ENCODE measurements at places on chromosomes 7 and 10.

GRCh38 chr10:6401558-6402348 is 178.3 kb downstream of the PRKCQ start:
- peak; percentile 27 for DNase-seq

DNA sequence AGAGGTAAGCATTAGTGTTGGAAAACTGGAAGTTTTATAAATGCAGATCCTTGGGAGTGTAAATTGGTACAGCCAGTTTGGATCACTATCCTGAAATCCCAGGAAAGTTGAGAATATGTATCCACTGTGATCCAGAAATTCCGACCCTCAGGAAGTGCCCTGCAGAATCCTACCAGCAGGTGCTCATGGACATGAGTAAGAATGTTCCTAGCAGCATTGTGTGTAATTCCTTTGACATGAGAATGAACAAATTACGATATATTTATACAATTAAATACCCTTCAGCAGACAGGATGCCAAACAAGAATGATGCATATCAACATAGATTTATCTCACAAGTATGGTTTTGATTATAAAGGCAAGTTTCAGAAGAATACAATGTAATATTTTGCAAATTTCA is 181.6 kb downstream of the XPNPEP1 start:
- DNase-seq = no peak

GRCh38 chr10:22344781-22345300 is 455 bp upstream of the SPAG6 start:
- DNase-seq = no peak

DNA sequence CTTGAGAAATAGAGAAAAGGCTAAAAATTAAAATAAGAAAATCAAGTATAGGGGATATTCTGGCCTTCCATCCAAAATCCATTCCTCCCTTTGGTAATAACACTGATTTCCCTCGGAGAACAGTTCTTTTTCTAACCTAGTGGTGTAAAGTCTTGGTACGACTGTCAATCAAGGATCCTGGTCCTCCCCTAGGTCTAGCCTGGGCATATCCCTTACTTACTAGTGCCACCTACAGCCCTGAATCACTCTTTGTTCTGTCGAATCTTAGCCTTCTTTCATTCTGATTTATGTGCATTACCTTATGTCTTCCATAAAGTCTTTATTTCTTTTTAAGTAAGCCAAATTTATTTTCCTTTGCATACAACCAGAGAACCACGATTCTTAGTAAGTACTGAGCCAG is 298.7 kb upstream of the LRRTM3 start:
- no peak for DNase-seq

GRCh38 chr7:66301737-66302136 is 96.6 kb downstream of the TPST1 start:
- no peak for DNase-seq

DNA sequence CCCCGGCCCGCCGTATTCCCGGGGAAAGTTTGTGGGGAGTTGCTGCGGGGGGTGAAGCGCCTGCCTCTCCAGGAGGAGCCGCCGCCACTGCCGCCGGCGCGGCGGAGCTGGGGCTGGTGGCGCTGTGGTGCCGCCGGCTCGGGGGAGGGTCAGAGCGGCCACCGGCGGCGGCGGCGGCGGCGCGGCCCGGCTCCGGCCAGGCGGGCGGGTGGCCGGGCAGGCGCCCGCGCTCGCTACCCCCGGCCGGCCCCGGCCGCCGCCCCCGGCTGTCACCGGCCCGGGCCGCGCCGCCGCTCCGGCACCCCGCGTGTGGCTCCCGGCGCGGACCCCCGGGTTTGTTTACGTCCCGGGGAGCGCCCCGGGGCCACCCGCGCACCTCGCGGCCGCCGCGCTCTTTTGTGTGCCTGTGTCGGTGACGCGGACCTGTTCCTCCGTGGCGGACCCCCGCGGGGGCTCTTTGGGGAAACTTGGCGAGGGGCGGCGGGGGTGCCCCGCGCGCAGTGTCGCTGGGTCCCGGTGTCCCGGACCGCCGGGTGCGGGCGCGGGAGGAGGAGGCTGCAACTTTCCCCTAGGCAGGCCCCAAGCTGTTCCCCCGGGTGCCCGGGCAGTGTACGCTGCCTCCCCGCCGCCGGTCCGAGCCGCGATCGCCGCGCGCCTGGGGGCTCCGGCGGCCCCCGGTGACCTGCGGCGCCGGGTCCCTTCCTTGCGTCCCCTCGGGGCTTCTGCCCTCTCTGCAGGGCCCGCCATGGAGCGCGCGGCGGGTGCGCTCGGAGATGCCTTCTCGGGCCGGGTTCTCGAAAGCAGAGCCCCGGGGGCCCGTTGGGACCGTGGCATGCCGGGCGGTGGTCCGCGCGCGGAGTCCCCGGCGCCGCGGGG is 593 bp upstream of the CUX1 start:
- DNase-seq = no peak

DNA sequence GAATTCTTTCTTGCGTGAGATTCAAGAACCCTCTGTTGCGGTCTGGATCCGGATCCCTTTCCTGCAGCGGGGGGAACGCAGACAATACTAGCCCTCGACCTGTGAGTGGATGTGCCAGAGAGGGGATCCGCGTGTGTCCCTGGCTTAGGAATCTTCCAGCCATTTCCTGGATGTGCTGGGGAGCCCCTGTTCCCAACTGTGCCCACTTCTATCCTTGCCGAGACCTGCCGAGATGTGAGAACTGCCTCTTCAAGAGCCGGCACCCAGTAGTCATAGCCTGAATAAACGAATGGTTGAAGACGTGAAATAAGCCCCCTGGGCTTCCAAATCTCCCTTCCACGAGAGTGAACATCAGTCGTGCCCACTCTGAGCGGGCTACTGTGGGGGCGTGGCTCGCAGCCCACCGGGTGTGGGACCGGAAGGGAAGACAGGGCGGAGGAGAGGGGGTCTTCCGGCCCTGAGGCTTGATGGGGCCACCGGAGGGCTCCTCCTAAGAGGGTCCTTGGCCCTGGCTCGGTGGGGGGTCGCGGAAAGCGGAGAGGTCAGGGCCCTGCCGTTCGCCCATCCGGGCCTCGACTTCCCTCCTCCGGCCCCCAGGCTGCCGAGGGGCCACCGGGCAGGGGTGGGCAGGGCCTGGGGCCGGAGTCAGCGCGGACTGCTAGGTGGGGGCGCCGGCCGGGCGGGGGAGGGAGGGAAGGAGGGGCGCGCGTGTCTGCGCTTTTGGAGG is 1.3 kb upstream of the CCDC136 start:
- DNase-seq = no peak

Measured in stimulated activated naive CD4-positive, alpha-beta T cell treated with Interleukin-2 at 50 U/mL for 16 hours (primary cell).